Activated T-helper 1 cell treated with Interleukin-2 at 50 U/mL for 16 hours (primary cell): ENCODE measurements at places on chromosomes 13 and 19.

DNA sequence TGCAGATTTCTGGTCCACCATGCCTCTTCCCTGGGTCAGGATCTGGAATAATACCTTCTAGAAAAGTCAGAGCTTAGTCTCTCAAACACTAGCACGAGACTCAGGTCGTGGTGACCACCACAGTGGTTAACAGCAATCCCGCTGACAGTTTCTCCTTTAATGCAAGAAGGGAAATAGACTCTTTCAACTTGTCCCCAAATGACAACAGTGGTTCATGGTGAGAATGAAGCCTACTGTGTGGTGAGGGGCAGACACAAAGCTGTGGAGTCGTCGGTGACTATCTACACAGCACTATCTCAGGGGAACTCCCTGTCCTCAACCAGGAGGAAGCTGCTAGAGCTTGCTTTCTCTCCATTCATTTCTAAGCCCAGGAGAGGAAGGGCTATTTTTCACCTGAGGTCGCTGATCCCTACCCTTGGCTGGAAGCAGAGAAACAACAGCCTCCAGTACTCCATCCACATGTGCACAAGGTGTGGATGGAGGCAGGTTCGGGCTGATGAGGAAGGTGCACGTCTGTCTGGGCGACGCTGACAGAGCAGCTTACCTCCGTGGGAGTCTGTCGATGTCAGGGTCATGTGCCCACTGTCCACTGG, 72.4 kb downstream of the STK24 start:
- DNase-seq = no peak

GRCh38 chr19:44741841-44742329, 6.6 kb upstream of the BCL3 start:
- DNase-seq = no peak

GRCh38 chr13:51336746-51337145, 2.7 kb upstream of the SERPINE3 start:
- DNase-seq = no peak

DNA sequence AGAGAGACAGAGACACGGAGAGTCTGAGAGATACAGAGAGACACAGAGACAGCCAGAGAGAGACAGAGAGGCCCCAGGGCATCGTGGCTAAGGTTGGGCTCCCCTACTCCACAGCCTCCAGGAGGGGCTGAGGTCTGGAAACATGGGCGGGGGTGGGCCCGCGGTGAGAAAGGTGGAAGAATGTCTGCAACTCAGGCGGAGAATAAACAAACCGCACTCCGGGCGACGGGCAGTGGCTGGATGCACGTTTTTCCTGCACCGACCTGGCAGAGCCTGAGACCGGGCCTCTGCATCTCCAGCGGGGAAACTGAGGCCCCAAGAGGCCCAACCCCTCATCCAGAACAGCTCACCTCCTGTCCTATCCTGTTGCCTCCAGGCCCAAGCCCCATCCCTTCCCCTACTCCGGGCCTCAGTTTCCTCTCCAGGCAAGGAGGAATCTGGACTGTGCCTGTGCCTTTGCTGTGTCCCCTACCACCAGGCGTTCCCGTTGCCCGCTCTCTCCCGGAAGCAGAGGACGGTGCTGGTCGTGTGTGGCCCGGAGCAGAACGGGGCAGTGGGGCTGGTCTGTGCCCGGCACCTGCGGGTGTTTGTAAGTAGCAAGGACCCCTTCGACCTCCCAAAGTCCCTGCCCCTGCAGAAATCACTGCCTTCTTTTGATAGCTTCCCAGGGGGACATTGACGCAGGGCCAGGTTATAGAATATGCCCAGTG, 3.4 kb upstream of the CILP2 start:
- DNase-seq = no peak

- no peak for DNase-seq
These were observed 6.3 kb downstream of the SLC7A10 start for GRCh38 chr19:33219261-33219815.

- no peak for DNase-seq
These were observed 543.2 kb downstream of the SLITRK6 start for GRCh38 chr13:85255978-85256377.

DNA sequence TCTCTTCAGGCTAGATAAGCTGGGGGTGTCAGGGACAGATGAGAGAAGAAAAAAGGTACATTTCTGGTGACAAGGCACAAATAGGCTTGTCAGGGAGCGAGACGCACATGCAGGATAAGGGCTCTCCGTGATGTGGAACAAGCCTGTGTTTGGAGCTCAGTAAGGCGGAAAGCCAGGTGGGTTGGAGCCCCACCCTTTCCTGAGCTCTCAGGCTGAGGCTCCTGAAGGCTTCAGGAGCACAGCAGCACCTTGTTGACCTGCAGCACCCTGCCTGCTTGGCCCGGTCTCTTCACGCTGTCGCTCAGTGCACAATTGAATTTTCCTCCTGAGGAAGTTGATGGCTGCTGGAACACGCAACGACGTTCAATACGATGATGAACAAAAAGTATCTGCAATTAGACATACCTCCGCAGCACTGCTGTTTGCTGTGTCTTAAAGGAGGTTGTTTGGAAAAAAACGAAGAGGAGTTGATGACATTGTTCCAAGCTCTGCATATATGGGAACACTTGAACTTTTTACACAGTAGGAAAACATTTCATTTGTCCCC, 29.3 kb downstream of the SERP2 start:
- no peak for DNase-seq
